ENCODE measurements at places on chromosomes 6 and 20.

DNA sequence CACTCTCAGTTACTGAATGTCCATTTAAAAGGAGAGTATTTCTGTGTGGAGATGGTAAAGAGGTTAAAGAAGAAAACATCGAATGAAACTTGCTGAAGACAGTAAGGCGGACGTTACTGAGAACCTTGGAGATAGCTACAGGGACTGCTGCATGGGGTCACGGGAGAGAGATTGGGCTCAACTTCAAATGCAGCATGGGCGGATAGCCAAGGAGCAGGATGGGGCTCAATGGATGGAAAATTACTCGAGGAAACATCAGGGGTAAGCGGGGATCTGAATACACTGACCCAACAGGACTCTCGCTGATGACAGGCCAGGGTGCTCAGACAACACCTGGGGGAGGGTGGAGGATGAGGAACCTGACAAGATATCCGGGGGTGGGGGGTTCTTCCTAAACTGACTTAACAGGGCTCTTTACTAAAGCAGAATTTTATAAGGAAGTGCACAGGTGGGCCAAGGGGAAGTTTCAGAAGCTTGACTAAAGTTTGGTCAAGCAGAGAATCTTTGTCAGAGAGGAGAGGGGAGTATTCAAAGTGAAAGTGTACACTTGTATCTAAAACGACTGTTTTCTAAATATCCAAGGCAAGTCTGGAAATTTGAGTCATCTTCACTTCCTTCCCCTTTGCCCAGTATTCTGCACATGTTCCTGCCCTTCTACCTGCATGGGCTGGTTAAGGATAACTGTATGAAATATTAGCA is 22.8 kb downstream of the ECT2L start:
- DNase-seq, result no peak

GRCh38 chr6:137268911-137269310 is 49.7 kb upstream of the IFNGR1 start:
- DNase-seq, result no peak

- no peak for DNase-seq
These were observed 159.3 kb upstream of the CENPW start for GRCh38 chr6:126180585-126180984.

- DNase-seq, result no peak
These were observed 199.0 kb downstream of the ARHGAP18 start for GRCh38 chr6:129510950-129511349.

DNA sequence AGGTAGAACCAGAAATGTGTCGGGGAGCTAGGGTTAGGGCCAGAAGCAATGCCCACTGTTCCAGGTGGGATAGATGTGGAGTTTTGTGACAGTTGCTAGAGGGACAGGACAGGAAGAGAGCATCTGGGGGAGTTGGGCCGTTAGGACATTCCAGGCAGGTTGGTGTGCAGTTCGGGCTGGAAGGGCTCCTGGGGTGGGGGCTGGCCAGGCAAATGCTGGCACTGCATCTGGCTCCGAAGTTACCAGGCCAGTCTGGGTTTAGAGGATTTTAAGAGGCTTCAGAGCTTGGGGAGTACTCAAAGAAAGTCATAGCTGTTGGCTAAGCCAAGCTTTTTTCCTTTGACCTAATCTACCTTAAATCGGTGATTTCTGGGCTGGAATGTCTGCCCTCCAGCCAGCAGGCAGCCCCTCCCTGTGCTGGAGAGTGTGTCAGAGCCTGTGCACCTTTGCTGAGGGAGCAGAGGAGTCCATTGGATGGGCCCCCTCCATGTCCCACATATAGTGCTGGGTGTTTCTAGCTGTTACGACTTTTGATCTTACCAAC is 20.8 kb downstream of the PLCG1 start:
- DNase-seq, result no peak

DNA sequence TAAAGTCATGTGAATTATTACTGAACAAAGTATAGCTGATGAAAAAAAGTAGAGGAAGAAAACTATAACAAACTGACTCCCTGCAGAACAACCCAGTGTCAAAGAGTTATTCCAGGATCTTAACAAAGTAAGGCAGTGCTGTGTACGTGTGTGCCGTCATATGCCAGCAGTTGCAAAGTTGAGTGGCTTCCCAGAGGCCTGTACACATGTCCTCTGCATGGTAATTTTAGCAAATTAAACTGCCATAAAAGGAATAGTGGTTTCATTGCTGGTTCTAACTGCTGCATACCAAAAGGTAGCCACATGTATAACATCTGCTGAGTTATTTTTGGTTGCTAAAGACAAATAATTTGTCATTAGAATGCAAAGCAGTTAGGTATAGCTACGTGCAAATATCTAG is 44.8 kb downstream of the RIPOR2 start:
- no peak for DNase-seq

- no peak for DNase-seq
These were observed 63.6 kb upstream of the SYNDIG1 start for GRCh38 chr20:24405810-24406209.

DNA sequence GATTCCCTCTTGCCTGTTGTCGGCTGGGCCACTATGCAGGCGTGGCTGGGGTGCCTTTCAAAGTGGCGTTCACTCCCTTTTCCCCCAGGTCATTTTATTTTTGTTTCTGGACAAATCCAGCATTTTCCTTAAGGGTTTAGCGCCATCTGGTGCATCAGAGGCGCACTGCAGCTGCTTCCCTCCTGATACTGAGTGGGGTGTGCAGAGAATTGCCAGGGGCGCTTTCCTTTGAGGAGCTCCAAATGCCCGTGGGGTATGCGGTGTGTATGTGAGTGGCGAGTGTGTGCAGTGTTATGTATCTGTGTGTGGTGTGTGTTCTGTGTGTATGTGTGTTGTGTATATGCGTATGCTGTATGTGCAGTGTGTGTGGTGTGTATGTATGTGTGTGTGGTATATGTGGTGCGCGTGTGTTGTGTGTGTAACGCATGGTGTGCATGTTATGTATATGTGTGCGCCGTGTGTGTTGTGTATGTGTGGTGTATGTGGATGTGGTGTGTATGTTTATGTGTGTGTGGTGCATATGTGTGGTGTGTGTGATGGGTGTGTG is 100.1 kb upstream of the AGPAT4 start:
- peak; percentile 71 for DNase-seq

- no peak for DNase-seq
These were observed 43.7 kb downstream of the DSTN start for GRCh38 chr20:17613328-17614175.

DNA sequence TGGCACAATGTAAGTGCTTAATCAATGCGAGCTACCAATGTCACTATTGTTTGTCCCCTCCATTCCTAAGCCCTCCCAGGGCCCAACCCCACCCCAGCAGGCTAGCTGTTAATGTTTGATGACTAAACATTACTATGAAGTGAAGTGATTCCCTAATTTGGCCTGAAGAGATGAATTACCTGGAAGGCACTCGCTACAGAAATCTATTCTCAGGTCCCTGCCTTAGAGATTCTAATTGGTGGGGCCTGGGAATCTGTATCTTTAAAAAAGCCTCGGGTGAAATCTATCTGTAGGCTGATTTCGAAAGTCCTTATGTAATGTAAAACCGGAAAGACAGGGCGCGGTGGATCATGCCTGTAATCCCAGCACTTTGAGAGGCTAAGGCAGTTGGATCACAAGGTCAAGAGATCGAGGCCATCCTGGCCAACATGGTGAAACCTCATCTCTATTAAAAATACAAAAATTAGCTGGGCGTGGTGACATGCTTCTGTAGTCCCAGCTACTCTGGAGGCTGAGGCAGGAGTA is 16.9 kb upstream of the SNAI1 start:
- no peak for DNase-seq

GRCh38 chr6:138545621-138545980 is 46.3 kb upstream of the NHSL1 start:
- DNase-seq, result no peak

- DNase-seq, result no peak
These were observed 220.1 kb upstream of the TSHZ2 start for GRCh38 chr20:52752023-52752422.

GRCh38 chr20:18773566-18773965 is 40.0 kb upstream of the SCP2D1 start:
- DNase-seq, result no peak

DNA sequence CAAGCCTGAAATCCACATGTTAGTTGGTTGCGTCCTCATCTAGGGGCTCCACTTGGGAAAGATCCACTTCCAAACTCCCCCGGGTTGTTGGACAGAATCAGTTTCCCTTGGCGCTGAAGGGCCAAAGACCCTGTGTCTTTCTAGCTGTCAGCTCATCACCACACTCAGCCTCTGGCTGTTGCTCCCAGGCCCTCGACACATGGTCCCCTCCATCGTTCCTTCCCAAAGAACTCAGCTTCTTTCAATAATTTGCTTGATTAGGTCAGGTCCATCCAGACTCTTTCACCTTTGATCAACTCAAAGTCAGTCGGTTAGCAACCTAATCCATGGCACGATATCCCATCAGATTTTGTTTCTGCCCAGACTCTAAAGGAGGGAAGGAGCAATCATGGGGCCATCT is 254.8 kb upstream of the SULF2 start:
- DNase-seq, result no peak

DNA sequence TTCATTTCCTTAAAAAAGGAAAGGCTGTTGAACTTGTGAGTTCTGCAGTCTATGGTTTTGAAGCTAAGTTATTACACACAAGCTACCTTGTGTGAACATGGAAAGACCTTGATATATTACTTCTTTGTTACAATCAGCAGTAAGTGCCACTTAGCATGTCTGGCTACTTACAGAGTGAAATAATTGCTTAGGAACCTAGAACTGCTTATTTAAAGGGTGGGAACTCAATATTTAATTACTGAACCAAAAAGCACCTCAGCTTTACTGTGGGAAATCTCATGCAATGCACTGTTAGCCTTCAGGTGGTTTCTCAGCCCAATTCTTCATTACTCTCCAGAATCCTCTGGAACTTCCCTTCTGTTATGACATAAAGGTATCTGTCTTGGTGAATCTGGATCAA is 17.9 kb downstream of the PERP start:
- no peak for DNase-seq

GRCh38 chr6:14641423-14642135 is 524.0 kb downstream of the CD83 start:
- no peak for DNase-seq

DNA sequence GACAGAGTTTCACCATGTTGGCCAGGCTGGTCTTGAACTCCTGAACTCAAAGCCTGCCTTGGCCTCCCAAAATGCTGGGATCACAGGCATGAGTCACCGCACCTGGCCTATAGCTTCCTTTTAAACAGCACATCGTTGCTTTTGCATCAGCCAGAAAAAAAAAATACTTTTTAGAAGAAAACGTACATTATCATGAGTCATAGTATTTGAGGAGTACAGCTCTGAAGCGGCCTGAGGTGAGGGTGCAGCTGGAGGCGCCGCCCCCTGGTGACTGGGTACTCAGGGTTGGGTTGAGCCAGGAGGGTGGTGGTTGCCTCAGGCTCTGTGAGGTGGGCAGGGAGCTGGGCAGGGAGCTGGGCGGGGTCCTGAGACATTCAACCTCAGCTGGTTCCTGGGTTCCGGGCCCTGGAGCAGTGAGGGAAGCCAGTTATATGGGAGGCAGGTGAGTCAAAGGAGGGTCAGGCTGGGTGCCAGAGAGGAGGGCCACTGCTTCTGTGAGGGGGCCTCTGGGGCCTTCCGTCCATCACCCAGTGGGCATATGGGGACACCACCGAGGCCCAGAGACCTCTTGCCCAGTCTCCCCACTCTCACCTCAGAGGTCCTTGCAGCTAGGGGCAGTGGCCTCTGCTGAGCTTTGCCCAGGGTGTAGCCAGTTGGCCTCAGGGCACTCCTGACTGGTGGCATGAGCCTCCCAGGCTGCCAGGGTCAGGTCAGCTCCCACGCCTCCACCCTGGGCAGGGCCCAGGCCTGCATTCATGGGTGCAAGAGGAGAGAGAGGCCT is 11.7 kb upstream of the ID1 start:
- no peak for DNase-seq

DNA sequence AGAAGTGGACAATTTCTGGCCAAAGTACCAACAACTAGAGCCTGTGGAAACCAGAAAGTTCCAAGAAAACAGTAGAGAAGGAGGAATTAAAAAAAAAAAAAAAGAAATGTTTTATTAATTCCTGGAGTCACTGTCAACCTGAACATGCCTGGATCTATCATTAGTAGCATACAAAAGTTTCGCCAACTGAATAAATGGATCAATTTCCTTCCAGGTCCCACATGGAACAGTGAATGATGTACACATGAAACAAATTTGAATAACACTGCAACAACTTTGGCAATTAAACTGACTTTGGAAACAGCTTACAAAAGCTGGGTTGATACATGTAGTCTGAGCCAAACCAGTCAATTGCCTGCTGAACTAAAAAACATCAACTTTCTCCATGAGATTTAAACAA is 90.0 kb upstream of the HMGCLL1 start:
- DNase-seq, result no peak

GRCh38 chr6:101146389-101146788 is 247.1 kb upstream of the GRIK2 start:
- no peak for DNase-seq

GRCh38 chr6:11218538-11219399 is 13.7 kb downstream of the NEDD9 start:
- no peak for DNase-seq

GRCh38 chr20:34995696-34996095 is 40.0 kb downstream of the MYH7B start:
- no peak for DNase-seq

GRCh38 chr6:122839906-122840305 is 50.8 kb downstream of the SMPDL3A start:
- DNase-seq, result no peak

DNA sequence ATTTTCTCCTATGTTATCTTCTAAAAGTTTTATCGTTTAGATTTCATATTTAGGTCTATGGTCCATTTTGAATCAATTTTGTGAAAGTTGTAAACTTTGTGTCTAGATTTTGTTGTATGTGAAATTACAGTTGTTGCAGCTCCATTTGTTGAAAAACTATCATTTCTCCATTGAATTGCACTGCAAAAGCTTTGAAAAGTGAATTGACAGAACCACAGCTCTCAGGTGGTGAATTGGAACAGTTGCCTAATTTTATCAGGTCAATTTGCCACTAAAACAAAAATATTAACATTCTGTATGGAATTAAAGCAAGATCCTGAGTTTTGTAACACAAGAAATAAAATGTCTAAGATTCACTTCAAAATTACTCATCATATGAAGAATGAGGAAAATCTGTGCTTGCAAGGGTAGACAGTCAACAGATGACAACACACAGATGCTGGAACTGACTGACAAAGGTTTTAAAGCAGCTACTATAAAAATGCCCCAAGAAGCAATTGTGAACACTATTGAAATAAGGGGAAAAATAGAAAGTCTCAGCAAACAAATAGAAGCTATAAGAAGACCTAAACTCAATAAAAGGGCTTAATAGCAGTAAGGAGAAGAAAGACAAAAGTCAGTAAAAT is 346.7 kb downstream of the PAX1 start:
- DNase-seq, result no peak

DNA sequence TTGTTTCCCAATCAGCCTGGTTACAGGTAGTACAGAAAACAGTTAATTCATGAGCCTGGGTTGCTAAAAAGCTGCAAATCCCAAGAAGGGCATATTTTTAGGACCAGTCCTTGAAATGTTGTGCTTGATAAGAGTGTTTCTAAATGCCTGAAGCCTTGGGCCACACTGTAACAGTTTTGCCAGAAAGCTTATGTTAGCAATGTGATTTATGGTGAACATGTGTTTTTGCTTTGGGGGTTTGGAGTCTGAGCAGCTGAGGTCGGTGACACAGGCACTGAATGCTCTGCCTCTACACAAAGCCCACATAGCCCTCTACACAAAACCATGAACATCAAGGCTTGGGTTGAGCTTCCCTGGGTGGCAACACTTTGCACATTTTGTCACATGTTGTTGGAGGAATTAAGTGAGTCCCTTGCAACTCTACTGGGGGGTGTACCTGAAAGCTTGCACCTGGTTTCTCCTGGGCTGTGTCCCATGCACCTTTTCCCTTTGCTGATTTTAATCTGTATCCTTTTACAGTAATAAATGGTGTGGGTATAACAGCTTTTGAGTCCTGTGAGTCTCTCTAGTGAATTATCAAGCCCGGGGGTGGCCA is 22.2 kb downstream of the AHI1 start:
- no peak for DNase-seq

- DNase-seq, result no peak
These were observed 52.3 kb upstream of the BCLAF1 start for GRCh38 chr6:136341967-136342366.
